ENCODE measurements at places on chromosomes 7 and 10.

- DNase-seq, result no peak
Measured at GRCh38 chr7:100802951-100803350, 24.4 kb downstream of the EPHB4 start.

DNA sequence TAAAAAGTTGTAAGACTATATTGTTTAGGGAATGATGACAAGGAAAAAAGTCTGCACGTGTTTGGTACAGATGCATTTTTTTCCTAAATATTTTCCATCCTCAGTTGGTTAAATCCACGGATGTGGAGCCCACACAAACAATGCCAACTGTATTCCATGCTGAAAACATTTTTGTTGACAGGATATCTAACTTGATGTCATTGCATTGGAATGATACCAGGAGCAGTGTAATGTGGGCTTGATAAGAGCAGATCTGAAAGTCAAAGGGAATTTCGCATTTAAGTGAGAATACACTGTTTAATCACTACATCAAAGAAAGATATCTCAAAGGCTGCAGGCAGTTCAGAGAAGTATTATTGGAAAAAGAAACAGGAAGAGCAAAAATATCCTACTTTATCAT, 49.5 kb upstream of the TMEM140 start:
- DNase-seq, result no peak

GRCh38 chr7:42091461-42092291, 145.3 kb downstream of the GLI3 start:
- DNase-seq, result no peak

GRCh38 chr7:23486002-23486773, 15.9 kb upstream of the IGF2BP3 start:
- no peak for DNase-seq

- no peak for DNase-seq
Measured at GRCh38 chr10:78381107-78381506, 347.4 kb downstream of the RPS24 start.

- no peak for DNase-seq
Measured at GRCh38 chr10:59611048-59611447, 98.6 kb downstream of the SLC16A9 start.

- peak; percentile 36 for DNase-seq
Measured at GRCh38 chr7:123865517-123866117, 20.6 kb downstream of the HYAL4 start.

- DNase-seq, result no peak
Measured at GRCh38 chr7:39532832-39533231, 33.4 kb upstream of the YAE1 start.
